ENCODE measurements at places on chromosomes 6 and 20.

DNA sequence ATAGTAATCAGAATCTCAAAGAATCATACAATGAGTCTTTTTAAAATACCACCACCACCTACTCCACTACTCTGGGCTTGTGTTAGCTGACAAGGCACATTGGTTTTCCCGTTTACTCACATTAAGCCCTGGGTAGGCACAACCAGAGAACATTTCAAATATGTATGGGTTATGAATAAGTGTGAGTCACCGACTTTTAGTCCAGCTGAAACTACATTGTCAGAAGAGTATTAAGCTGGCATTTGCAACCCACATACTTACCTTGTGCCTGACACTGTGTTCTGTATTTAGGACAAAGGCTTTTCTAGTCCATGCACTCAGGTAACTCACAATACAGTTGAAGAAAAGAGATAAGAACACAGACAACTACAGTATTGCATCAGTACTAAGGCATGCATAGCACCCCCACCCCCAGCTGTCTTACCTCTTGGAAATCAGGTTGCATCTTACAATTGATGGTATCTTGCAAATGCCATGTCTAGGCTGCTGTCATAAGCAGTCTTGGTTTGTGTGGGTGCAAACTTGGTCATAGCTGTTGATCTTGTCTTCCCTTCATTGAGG is 40.3 kb upstream of the AHI1 start:
- DNase-seq = peak; percentile 8

DNA sequence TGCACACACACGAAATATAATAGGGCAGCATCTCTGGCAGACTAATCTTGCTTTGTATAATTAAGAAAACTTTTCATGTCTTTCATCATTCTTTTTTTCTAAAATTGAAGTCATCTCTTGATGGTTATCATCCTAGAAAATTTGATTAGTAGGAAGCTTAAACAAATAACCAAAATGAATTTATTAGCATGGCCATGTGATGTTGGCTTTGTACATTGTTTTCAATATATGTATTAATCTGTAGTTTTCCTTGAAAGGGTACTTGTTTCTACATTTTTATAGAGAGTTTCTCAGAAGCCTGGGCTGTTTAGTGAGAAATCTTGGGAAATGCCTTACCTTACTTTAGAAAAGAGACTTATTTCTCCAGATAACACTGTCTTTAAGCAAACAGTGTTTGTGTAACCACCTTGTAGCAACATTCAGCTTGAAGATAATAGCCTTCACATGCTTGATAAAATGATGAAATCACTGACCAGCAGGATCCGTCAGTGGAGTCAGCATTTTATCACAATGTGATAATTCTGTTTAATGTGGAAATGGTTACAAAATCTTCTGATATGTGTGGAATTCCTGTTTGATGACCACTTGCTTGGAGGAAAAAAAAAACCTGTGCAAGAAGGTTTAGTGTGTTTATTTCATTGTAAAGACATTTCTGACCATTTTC is 147.8 kb downstream of the MACROD2 start:
- DNase-seq = no peak

DNA sequence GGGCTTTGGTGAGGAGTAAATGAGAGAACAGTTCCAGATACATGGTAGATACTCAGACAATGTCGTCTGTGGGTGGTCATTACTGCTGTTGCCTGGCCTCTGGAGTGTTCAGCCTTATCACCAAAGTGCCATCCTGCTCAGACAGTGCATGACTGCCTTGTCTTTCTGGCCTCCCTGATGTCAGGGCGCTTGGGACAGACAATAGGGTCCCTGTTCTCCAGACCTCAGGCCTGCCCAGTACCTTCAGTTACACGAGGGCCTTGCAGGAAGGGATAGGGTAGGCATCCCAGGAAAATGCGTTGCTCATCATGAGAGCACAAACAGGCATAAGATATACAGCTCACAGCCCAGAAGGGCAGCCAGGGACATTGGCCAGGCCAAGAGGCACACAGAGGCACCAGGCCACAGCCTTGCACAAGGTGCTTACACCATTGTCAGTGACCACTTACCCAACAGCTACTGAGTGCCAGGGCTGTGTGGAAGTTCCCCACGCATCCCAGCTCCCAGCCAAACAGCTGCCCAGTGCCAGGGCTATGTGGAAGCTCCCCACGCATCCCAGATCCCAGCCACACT is 27.4 kb downstream of the BPIFB1 start:
- DNase-seq = no peak

DNA sequence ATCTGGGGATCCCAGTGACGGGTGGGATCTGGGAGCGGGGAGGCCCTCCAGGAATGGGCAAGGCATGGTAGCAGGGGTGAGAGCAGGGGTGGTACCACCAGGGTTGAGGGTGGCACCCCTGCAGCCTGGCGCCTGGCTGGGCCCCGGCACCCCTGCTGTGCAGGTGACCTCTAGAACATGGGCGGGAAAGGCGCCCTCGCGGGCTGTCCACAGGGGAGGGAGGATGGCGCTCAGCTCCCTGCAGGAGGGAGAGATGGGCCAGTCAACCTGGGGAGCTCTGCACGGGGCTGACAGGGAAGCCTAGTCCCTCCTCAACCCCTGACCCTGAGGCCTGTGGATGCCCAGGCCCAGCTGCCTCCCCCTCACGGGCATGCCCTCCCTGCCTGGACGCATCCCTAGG is 61.6 kb upstream of the SLCO4A1 start:
- no peak for DNase-seq

DNA sequence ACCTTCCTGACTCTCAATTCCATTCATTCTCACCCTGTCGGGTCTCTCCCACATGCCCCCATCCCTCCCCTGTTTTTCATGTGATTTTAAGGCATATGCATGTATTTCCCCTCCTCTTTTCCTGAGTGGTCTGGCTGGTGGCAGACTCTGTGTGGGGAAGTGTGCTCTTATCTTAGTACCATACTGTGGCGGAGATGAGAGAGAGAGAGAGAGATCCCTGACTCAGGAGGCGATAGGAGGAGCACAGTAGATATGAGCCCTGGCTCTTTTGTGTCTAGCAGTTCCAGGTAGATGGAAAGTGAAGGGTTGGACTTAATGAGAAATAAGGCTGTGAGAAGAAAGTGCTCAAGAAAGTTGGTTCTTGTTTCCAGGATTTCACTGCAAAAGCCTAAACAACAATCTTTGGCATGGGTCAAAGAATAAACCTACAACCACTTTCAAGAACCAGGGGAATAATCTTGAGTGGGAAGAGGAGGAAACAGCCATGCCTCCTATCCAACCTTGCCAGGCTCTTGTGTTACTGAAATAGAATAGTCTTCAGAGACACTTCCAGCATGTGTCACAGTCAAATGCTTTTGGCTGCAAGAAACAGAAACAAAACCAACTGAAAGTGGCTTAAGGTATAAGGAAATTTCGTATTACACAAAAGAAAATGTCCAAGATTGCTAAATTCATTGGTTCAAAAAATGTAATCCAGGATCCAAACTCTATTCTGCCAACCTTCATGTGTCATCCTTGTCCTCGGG is 123.8 kb upstream of the MYLIP start:
- no peak for DNase-seq

DNA sequence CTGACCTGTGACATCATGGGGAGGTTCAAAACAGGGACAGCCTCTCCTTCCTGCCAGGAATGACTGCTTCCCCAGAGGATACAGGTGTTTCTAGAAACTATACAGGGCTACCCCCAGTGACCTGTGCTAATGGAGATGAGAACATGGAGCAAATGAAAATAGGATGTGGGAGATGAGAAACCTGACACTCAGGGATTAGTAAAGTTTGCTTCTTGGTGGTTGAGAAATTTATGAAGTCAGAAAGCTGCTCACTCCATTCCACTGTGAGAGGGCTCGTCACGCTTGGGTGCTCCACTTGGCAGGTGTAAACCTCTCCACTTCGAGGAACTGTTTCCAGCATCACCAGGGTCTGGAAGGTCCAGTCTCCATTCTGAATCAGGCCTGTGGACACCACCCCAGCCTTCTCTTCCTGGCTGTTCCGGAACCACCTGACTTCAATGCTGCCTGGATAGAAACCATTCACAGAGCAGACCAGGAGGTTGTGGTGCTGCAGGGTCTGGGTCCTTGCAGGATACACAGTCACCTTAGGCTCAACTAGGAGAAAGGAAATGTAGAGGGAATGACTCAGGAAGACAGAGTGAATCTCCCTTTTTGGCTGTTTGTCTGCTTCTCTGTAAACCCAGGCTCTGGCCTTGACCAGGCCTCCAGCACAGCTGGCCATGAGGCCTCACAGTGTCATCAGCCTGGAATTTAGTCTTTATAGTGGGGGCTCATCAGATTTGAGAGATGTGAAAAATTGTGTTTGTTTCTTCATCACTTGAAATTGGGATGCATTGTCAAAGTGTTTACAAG is 10.8 kb downstream of the HLA-DRB5 start:
- DNase-seq = no peak

- no peak for DNase-seq
Measured at GRCh38 chr20:13552061-13552460, 86.7 kb downstream of the TASP1 start.

GRCh38 chr20:62019144-62019805 is 46.4 kb downstream of the TAF4 start:
- no peak for DNase-seq

DNA sequence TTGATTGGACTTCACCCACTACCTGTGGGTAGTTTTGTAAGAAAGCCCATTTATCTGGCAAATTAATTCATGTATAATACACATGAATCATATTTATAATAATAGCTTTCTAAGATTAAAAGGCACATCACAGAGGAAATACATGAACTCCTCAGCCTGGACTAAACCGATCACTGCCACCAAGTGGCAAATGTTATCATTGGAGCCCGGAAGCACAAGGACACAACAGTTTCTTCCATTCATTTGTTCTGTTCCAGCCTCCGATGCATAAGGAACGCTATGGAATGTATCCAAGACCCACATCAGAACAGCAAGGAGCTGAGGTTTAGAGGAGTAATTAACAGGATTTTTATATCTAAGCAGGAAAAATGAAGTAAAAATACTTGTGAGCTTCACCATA is 13.9 kb upstream of the IPCEF1 start:
- no peak for DNase-seq

GRCh38 chr20:46683011-46683667 is 6.1 kb downstream of the TP53RK start:
- no peak for DNase-seq

- no peak for DNase-seq
Measured at GRCh38 chr6:120826253-120826652, 508.0 kb downstream of the TBC1D32 start.

- DNase-seq = no peak
Measured at GRCh38 chr6:97154015-97154414, 129.0 kb downstream of the MMS22L start.

DNA sequence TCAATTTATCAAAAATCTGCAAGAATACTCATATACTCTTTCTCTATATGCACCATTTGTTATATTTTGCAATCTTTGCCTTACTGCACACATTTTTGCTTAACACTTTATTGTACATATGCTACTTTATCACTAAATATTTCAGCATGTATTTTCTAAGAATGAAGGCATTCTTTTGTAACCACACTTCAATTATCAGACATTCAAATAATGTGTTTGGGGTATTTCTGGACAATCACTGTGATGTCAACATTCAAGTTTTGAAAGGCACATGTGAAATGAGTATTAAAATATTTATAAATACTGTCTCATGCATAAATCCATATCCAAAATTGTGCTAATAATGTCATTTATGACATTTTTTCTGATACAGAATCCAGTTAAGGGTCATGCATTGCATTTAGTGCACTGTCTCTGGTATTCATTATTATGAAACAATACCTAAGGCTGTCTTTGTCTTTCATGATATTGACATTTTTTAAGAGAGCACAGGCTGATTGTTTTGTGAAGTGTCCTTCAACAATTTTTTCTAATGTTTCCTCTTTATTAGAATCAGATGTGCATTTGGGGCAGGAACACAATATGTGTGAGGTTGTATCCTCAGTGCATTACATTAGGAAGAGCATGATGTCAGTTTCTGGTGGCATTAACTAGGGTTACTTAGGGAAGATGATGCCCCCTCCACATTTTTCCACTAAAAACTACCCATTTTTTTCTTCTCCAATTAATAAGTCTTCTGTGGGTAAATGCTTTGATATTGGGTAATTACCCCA is 105.7 kb downstream of the MTFR2 start:
- DNase-seq = no peak
